ENCODE measurements at places on chromosomes 13 and 19. TPM values are rescaled to one million over a fixed set of nuclear protein-coding genes. Genes with fewer than 3 reads are reported as not detected.

The NLRP9 gene
- total RNA-seq, result not detected

The GFY gene
- not detected for total RNA-seq

The PLVAP gene
- total RNA-seq, result 96.5 TPM

The LGI4 gene
- 9.9 TPM for total RNA-seq

The CEACAM7 gene
- total RNA-seq, result 4.2 TPM

GRCh38 chr13:26051231-26051656 is 572 bp downstream of the SHISA2 start:
- no peak for DNase-seq

The FUZ gene
- 9.1 TPM for total RNA-seq

DNA sequence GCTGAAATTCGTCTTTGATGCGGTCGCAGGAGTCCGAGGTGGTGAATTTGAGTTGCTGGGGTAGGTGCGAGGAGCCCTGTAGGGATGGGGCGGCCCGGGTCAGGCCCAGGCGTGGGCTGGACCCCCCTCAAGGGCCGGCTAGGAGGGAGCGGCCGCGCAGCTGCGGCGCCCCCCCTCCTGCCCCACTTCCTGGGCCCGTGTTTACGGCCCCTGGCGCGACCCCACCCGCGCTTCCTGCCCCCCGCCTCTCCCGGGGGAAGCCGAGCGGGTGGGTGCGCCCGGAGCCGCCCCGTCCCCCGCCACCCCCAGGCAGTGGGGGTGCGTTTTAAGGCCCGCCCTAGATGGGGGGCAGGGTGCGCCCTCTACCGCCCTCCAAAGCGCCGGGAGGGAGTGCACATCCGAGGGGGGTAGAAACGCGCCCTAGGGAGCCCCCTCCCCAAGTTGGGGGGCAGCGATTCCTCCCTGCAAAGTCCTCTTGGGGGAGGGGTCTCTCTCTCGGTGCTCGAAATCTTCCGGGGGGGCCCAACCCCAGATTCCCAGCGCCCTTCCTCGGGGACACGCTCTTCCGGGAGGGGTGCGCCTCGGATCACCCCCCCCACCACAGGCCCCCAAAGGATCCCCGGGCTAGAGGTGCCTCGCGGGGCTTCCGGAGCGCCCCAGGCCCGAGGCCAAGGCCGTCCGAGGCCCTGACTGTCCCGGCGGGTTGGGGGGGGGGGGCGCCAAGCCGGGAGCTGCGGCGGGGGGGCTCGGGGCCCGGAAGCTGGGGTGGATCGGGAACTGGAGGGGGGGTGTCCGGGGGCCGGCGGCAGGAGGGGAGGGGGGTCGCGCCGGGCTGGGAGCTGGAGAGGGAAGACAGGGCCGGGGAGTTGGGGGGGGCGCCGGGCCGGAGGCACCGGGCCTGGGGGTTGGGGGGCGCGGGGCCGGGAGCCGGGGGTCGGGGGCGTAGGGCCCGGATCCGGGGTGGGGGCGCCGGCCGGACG is 823 bp downstream of the TLE5 start:
- DNase-seq, result peak; percentile 92

- DNase-seq, result no peak
Observed at GRCh38 chr13:32984857-32985626, 31.2 kb upstream of the KL start.

DNA sequence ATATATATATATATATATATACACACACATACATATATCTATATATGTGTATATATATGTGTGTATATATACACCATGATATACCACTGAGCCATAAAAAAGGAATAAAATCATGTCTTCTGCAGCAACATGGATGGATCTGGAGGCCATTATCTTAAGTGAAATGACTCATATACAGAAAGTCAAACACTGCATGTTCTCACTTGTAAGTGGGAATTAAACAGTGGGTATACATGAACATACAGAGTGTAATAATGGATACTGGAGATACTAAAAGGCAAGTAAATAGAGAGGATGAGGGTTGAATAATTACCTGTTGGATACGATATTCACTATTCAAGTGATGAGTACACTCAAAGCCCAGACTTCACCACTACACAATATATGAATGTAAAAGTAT is 332.6 kb downstream of the SLITRK1 start:
- DNase-seq, result no peak

The B9D2 gene
- total RNA-seq, result 1.9 TPM

The ZNF579 gene
- total RNA-seq, result 4.2 TPM

DNA sequence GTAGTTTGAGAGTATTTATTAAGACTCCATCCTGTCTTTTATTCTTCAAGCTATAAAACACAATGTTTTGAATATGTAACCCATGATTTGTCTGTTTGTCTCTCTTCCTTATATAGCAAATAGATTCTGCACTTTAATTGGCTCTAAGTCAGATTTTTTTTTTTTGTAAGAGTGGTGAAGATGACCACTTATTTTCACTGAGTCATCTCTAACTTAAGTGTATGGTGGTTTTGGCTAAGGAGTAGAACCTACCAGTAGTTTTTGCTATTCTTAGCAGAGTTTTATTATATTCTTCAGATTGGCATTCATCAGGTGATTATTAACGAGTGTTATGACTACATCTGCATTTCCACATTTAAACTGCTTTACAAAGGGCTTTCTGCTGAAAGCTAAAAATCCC is 194.7 kb downstream of the LMO7 start:
- DNase-seq, result no peak

DNA sequence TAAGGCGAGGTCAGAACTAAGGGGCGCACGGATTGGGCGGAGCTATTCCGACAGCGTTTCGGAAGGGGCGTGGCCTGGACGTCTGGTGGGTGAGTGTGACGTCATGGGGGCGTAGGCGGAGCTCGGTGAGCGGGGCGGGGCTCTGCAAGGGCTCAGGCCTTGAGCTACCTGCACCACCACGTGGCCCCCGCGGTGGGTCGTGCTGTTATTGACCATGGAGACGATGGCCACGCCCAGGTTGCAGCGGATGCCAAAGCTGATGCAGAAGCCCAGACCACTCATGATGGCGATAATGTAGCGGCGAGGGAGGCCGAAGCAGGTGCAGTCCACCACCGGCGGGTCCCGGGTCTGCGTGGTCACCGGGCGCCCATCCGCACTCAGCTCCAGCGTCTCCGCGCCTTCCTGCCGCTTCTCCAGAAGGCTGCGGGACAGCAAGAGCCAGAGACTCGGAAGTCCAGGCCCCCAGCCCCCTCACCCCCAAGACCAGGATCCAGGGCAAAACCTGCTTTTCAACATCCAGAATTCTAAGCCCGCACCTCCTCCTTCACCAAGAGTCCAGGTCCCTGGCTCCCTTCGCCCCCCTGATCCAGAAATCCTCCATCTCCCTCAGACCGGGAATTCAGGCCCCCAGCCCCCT is 4.8 kb downstream of the SLC17A7 start:
- DNase-seq, result no peak

GRCh38 chr19:45200568-45200967 is 22.0 kb downstream of the BLOC1S3 start:
- DNase-seq, result no peak

DNA sequence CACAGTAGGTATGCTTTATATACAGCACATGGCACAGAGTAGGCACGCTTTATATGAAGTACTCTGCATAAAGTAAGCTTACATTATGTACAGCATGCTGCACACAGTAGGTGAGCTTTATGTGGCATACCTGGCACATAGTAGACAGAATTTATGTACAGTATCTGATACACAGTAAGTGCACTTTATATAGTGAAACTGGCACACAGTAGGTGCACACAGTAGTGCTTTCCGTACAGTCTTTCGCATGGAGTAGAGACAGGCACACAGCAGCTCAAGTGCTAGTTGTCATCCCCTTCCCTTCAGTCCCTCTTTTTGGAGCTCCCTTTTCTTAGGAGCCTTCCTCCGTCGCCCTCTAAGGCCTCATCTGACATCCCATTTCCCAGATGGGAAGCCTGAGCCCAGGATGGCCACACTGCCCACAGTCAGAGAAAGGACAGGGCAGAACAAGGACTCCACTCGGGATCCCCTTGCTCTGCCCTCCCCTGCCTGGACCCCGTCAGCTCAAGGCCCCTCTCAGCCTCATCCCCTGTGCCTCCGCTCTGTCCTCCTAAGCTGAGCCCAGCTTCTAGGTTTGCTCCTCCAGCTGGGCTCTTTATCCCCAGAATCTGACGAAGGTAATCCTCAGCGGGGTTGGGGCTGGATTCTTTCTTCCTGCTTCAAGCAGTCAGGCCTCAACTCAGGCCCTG is 852 bp upstream of the CYP4F12 start:
- DNase-seq, result no peak
